Breast epithelium (tissue), 4 donors: ENCODE measurements at places on chromosomes 4 and X. TPM values are rescaled to one million over a fixed set of nuclear protein-coding genes. Genes with fewer than 3 reads are reported as not detected.

GRCh38 chr4:3248811-3249661 lies at the start of gene MSANTD1:
TSS of gene MSANTD1 (plus strand) at chr4:3249159. CDS start at chr4:3249223, 64 bp downstream.
- no peak within 1 kb of the TSS for H3K4me3 ChIP-seq
- DNase-seq = no peak

FHL1 gene
- total RNA-seq = 654 TPM

DNA sequence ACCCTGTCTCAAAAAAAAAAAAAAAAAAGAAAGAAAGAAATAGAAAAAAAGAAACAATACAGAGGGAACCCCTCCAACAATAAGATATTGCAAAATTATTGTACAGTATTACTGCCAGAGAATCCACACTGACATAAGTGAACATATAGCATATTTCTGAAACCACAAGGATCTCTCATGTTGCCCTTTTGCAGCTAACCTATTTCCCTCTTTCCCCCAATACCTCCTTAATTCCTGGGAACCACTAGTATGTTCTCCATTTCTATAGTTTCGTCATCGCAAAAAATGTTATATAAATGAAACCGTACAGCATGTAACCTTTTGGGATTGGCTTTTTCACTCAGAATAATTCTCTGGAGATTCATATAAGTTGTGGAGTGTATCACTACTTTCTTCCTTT lies 20.0 kb upstream of the BMP2K start:
- no peak for DNase-seq
- H3K27ac ChIP-seq = no peak overlapping the region
- H3K36me3 ChIP-seq = no peaks in the 10 kb centered on the region
- H3K4me1 ChIP-seq = no peaks in the 10 kb centered on the region

DNA sequence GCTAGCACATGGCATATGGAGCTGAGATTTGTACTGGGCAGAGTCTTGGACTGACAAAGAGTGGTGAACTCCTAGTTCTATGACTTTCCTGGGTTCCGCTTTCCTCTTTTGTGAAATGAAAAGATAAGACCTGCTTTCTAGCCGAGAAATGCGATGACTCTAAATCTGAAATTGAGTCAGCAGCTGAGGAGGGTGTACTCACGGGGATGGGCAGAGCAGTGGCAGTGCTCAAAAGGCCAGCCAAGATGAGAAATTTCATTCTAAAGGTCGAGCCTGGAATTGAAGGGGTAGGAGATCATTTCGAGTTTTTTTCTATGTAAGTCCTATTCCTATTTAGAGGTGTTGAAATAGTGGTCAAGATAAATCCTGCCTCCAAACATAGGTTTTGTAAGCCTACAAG lies 47.0 kb downstream of the NUDT9 start:
- no peak for DNase-seq
- H3K4me3 ChIP-seq = no peak overlapping the region
- no peaks in the 10 kb centered on the region for H3K4me1 ChIP-seq
- no peak overlapping the region for H3K27ac ChIP-seq

GRCh38 chrX:127011629-127012028 lies 192.1 kb downstream of the PRR32 start:
- no peaks in the 10 kb centered on the region for H3K27me3 ChIP-seq
- no peaks in the 10 kb centered on the region for H3K4me1 ChIP-seq
- DNase-seq = no peak

DNA sequence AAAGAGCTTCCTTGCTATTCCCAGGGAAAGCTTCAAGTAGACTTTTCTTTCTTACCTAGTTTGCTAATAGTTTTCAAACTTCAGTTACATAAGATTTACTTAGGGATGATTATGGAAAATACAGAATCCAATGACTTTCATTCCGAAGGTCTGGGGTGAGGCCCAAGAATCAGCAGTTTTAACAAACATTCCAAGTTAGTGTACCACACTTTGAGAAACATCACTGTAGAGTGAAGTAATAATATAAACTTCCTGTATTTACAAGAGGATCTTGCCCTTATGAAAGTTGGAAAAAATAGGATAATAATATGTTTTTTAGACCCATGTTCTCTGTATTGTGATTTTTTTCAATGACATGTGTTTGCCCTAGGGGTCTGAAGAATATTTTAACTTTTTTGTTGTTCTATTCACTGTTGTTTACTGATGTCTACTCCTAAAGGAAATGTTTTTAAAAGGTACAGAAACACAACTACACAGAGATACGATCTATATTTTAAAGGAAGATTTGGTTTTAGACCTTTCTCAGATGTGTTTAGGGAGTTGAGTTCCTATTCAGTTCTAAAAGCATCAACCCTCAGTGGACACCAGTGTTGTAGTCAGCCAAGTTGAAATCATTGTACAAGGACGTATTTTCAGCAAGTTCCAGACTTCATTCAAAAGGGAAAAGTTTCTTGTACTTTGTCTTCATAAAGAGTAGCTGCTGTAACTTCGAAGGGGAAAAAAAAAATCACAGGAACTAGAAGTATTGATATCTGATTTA lies 295.8 kb upstream of the SLC7A11 start:
- DNase-seq = no peak
- H3K4me3 ChIP-seq = no peak overlapping the region
- H3K27me3 ChIP-seq = no peaks in the 10 kb centered on the region
- H3K36me3 ChIP-seq = no peaks in the 10 kb centered on the region
- H3K4me1 ChIP-seq = no peaks in the 10 kb centered on the region

DNA sequence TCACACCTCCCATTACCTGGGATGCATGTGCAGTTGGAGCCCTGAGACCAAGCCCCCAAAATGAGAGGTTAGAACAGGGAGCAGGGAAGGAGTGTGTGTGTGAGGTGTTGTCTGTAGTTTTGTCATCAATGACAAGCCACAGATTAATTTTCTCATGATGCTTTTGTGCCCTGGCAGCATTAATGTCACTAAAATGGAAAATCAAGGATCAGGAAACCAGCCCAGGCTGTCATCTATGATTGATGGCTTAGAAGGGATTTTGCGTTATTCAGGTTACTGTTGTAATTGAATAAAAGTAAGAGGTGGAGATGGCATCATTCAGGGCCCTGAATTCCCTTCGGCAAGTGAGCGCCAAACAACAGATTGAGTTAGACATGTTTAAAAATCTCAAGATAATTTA lies 130.5 kb upstream of the C1QTNF7 start:
- H3K4me1 ChIP-seq = no peaks in the 10 kb centered on the region
- H3K4me3 ChIP-seq = no peak overlapping the region
- no peak for DNase-seq
- no peaks in the 10 kb centered on the region for H3K36me3 ChIP-seq

CDX4 gene
- not detected for total RNA-seq

GRCh38 chr4:28435314-28435713 lies 1574.7 kb downstream of the STIM2 start:
- H3K4me3 ChIP-seq = no peak overlapping the region
- no peaks in the 10 kb centered on the region for H3K27me3 ChIP-seq
- no peaks in the 10 kb centered on the region for H3K36me3 ChIP-seq
- no peak overlapping the region for H3K27ac ChIP-seq

- H3K4me3 ChIP-seq = no peak overlapping the region
- no peaks in the 10 kb centered on the region for H3K36me3 ChIP-seq
Observed at GRCh38 chrX:9135901-9136510, 102.1 kb upstream of the FAM9B start.

GRCh38 chr4:131119661-131120060 lies 2023.7 kb downstream of the C4orf33 start:
- no peak overlapping the region for H3K4me3 ChIP-seq
- no peaks in the 10 kb centered on the region for H3K4me1 ChIP-seq

DNA sequence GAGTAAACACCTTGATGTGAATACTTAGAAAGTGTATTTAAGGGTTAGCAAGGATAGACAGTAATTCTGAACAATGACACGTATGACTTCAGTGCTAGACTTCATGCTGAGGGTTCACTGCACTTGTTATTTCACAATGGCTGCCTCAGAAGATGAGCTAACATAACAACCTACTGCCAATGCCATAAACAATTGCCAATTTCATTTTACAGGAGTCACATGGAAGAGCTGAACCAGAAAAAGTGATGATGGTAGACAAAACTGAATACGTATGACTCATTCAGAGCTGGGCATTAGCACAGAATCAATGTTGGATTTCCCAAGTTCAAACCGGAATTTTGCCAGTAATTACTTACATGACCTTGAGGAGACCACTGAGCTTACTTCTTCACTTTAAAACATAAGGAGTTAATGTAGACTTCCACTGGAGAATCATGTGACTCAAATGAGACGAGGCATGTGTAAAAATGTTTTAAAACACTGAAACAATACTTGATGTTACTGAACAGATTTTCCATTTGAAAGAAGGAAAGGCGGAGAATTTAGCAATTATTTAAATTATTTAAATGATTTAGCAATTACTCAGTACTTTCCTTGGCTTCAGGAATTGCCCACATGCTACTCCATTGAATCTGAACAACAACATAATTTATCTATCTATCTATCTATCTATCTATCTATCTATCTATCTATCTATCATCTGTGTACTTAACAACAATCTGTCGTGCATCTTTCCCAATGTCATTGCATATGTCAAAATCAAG lies 868.5 kb upstream of the SLIT2 start:
- DNase-seq = no peak
- H3K27ac ChIP-seq = no peak overlapping the region
- no peaks in the 10 kb centered on the region for H3K27me3 ChIP-seq

- H3K36me3 ChIP-seq = no peaks in the 10 kb centered on the region
- no peak overlapping the region for H3K27ac ChIP-seq
Observed at GRCh38 chrX:119694601-119695534, 1.9 kb upstream of the SEPTIN6 start.

- H3K36me3 ChIP-seq = no peaks in the 10 kb centered on the region
- H3K4me3 ChIP-seq = no peak overlapping the region
- no peak for DNase-seq
- no peak overlapping the region for H3K27ac ChIP-seq
- H3K27me3 ChIP-seq = no peaks in the 10 kb centered on the region
- H3K4me1 ChIP-seq = no peaks in the 10 kb centered on the region
Observed at GRCh38 chrX:42128020-42128419, 204.7 kb upstream of the CASK start.

- DNase-seq = no peak
- H3K27me3 ChIP-seq = no peaks in the 10 kb centered on the region
- H3K36me3 ChIP-seq = no peaks in the 10 kb centered on the region
- no peaks in the 10 kb centered on the region for H3K4me1 ChIP-seq
- no peak overlapping the region for H3K27ac ChIP-seq
Observed at GRCh38 chr4:151484396-151485102, 75.6 kb downstream of the FHIP1A start.

DGKK gene
- not detected for total RNA-seq

DNA sequence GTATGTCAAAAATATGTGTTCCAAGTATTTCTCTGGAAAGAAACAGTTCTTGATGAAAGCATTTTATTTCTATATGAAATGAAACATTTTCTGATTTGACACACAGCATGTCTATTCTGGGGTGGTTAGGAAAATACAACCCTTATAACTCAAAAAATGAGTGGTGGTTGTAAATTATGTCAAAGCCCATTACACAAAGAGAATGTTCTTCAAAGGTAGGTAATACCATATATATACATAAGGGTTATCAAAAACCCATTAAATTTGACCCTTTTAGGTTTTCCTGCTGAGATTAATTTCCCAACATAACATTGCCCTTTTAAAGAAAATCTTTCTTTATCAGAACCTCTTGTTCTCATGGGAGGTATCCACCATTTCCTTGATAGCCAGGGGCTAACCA lies 420.5 kb upstream of the TECRL start:
- no peaks in the 10 kb centered on the region for H3K4me1 ChIP-seq
- no peaks in the 10 kb centered on the region for H3K36me3 ChIP-seq
- H3K27ac ChIP-seq = no peak overlapping the region

- H3K4me1 ChIP-seq = no peaks in the 10 kb centered on the region
- H3K27ac ChIP-seq = no peak overlapping the region
- no peak for DNase-seq
- no peaks in the 10 kb centered on the region for H3K36me3 ChIP-seq
Observed at GRCh38 chr4:80265571-80266252, 752 bp upstream of the FGF5 start.

- no peaks in the 10 kb centered on the region for H3K27me3 ChIP-seq
- H3K4me3 ChIP-seq = no peak overlapping the region
- H3K27ac ChIP-seq = no peak overlapping the region
- no peaks in the 10 kb centered on the region for H3K36me3 ChIP-seq
- DNase-seq = no peak
- H3K4me1 ChIP-seq = no peaks in the 10 kb centered on the region
Observed at GRCh38 chrX:118171356-118171755, 54.7 kb upstream of the KLHL13 start.

SLC10A4 gene
- not detected for total RNA-seq

- no peaks in the 10 kb centered on the region for H3K4me1 ChIP-seq
- H3K27ac ChIP-seq = no peak overlapping the region
- H3K4me3 ChIP-seq = no peak overlapping the region
Observed at GRCh38 chrX:153491351-153491914, 3.3 kb upstream of the BGN start.

PALLD gene
- 174 TPM for total RNA-seq

ITGB1BP2 gene
- 1.6 TPM for total RNA-seq

- H3K36me3 ChIP-seq = no peaks in the 10 kb centered on the region
- H3K4me1 ChIP-seq = no peaks in the 10 kb centered on the region
- H3K27me3 ChIP-seq = no peaks in the 10 kb centered on the region
- H3K27ac ChIP-seq = no peak overlapping the region
Observed at GRCh38 chr4:129362691-129363274, 266.8 kb downstream of the C4orf33 start.
